Stimulated activated naive CD8-positive, alpha-beta T cell treated with anti-CD3 and anti-CD28 coated beads, Interleukin-15, amount 100 ng/mL, for 72 hours (primary cell): ENCODE measurements at places on chromosomes 11 and 22.

GRCh38 chr11:83760932-83761331 is 474.8 kb upstream of the CCDC90B start:
- DNase-seq: no peak

- DNase-seq: no peak
Measured at GRCh38 chr11:106202935-106203620, 125.6 kb downstream of the AASDHPPT start.

- DNase-seq: no peak
Measured at GRCh38 chr11:109729761-109730160, 307.8 kb downstream of the C11orf87 start.

DNA sequence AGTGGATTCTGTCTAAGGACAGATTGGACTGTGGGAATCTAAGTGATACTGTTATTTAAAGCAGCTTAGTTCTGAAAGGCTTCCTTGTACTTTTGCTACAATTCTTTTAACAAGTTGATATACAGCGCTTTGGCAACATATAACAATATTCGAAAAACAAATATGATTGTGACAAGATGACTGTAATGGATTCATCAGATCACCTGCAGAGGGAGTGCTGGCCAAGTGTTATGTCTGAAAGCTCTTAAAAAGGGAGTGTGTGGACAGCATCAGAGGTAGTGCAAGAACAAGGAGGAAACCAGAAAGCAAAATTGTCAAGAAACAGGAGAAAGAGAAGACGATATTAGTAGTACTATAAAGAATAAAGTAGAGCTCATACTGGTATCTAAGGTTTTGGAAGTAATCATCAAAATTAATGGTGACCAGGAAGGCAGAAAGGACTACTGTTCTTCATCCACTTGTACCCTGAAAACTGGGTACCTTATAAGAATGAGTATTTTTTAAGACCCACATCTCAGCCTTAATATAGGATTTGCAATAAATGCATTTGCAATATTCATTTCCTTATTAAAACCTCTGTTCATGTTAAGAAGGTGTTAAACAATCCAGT is 1112.0 kb upstream of the CCDC90B start:
- no peak for DNase-seq

DNA sequence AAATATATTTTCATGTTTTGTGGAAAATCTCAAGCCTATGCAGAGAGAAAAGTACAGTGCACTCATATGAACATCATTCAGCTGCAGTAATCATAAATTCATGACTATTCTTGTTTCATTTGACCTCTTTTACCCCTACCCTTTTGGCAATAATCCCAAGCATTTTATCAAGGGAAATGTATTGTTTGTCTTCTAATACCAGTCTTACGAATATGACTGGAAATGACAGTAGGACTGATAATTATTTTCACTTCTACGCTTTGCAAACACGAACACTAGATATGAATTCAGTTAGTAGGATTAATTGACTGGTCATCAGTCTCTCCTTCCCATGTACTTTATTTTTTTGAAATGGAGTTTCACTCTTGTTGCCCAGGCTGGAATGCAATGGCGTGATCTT is 90.3 kb downstream of the MTMR3 start:
- no peak for DNase-seq

DNA sequence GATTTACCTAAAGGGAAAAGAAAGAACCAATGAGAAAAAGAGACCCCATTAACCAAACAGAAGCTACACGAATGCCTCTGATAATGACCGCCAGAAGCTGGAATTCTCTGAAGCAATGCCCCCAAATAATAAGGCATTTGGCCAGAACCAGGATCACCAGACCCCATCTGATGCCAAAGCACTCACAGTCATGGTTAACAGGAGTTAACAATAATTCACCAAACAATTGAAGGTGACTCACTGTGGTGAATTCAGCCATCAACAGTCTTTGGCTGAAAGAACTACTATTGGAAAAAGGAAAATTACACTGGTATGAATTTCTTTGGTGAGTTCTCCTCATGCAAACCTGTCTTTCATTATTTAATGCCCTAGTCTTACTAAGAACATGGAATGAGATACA is 21.9 kb upstream of the NFRKB start:
- no peak for DNase-seq

DNA sequence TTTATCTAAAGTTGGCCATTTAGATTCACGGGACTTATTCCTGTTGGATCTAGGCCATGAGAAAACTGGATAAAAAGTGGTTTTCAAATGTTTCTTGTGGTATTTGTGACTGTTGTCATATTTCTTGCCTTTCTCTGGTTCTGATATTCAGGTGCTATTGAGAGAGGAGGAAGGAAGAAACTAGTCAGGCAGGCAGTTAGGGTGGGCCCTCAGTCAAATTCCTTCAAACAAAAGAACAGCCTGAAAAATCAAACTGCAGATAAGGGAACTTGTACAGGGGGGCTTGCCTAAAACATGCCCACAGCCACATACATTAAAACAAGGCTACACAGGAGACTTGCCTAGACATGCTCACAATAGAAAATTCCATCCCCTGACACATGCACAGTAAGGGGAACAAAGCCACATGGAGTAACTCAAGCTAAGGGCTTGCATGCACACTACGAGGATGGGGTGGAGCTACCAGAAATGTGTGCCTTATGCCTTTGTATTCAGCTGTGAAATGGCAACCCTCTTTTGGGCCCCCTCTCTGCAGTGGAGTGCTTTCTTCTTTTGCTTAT is 18.2 kb downstream of the NCR3LG1 start:
- no peak for DNase-seq

DNA sequence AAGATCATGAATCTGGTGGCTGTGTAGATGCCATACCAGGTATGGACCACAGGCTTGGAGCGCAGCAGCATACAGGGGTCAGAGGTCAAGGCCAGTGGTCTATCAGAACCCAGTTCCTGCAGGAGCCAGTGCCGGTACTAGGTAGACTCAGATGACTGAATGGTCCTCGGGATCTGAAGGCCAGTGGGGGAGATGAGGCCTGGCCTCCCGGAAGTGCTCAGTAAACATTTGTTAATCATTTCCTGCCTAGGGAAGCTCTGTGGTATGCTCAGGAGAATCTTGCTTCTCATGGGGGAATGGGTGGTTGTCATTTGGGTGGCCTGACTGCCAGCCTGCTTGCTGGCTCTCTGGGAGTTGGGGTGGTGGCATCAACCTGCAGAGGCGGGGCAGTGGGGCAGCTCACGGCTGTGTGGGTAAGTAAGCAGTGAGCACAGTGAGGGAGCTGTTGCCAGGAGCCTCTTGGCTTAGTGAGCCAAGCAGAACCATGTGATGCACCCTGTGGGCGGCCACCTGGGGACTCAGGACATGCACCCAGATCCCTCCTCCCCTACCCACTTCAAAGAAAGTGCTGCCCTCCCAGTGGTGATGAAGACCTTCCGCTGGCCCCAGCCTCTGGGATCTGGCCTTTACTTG is 33.0 kb downstream of the PTPRJ start:
- peak; percentile 68 for DNase-seq

GRCh38 chr11:128841461-128842072 is 25.5 kb downstream of the KCNJ1 start:
- DNase-seq: no peak

- DNase-seq: no peak
Measured at GRCh38 chr11:56911312-56911711, 77.4 kb upstream of the OR5AK2 start.

- DNase-seq: no peak
Measured at GRCh38 chr11:133162227-133162626, 370.1 kb downstream of the OPCML start.

GRCh38 chr22:50186761-50187523 is 1.2 kb downstream of the TRABD start:
- DNase-seq: peak; percentile 17

DNA sequence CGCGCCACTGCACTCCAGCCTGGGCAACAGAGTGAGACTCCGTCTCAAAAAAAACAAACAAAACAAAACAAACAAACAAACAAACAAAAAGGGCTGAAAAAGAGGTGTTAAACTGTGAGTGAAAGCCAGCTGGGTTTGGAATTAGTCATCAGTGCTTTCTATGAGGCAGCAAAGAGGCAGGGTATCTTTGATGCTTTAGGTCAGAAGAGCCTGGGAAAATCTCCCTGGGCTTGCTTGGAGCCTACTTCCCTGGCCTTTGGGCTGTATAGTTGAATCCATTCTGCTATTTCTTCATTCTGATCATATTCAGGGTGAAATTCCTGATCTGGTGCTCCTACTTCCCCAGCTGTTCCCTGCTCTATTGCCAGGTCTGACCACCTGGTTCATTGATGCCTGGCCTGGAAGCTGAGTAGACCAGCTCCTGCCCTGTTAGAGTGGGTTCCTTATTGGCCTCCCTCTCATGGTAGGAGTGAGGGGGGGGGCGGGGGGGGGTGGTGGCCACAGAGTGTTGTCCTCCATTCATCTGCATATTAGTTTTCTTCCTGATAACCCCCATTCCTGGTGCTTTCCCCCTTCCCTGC is 65.6 kb downstream of the INSC start:
- no peak for DNase-seq

- no peak for DNase-seq
Measured at GRCh38 chr11:8704136-8704535, 21.5 kb downstream of the RPL27A start.

- no peak for DNase-seq
Measured at GRCh38 chr22:19174106-19175025, 4.2 kb downstream of the SLC25A1 start.

DNA sequence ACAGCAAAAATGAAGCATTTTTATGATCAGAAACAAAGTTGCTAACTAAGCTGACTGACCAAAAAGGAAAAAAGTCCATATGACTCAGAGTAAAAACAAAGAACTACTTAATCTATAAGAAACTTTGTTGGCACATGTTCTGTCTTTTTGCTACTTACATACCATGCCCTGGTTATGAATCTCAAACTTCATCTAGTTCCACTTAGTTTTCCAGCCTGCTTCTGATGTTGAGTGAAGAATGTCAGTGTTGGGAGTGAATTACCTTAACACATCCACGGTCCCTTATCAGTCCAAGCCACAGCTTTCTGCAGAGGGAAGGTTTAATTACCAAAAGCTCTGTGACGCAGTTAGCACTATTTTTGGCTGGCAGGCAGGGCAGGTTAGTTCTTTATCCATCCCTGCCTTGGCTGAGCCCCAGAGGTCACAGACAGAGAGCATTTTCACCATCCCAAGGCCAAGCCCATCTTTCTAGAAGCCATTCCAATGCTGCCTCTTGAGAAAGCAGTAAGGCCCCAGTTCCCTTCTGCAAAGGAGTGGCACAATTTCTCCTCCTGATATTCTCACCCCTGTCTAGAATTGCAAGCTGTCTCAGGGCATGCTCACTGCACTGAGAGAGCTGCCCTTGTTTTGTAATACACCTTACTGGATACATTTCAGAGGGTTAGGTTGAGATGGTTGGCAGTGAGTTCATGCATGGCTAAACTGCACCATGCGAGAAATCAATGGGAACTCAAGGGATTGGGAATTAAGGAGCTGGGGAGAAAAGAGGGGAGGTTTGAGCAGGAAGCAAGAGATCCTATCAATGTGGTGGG is 67.1 kb downstream of the SLC1A2 start:
- DNase-seq: no peak

DNA sequence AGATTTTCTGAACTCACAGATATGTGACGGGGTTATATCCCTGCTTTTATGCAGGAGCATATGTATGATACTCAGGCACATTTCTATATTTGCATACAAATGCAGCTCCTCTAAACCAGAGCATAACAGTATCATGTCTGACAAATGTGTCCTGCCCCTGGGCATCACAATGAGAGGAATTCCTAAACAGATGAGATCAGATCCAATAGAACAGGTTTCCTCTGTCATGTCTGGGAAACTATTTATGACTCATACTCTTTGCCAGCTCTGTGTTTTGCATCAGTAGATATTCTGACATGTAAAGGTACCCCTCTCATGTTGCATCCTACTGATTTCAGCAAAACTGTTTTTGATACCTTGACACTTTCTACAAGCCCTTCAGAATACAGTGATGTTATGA is 29.4 kb downstream of the SYT9 start:
- no peak for DNase-seq

GRCh38 chr11:23759489-23759888 is 737.4 kb upstream of the LUZP2 start:
- DNase-seq: no peak

GRCh38 chr11:96062134-96062533 is 138.2 kb upstream of the MTMR2 start:
- peak; percentile 55 for DNase-seq

- no peak for DNase-seq
Measured at GRCh38 chr11:133905677-133906156, 51.1 kb downstream of the IGSF9B start.

GRCh38 chr11:8913961-8914660 is 3.1 kb downstream of the AKIP1 start:
- peak; percentile 58 for DNase-seq

DNA sequence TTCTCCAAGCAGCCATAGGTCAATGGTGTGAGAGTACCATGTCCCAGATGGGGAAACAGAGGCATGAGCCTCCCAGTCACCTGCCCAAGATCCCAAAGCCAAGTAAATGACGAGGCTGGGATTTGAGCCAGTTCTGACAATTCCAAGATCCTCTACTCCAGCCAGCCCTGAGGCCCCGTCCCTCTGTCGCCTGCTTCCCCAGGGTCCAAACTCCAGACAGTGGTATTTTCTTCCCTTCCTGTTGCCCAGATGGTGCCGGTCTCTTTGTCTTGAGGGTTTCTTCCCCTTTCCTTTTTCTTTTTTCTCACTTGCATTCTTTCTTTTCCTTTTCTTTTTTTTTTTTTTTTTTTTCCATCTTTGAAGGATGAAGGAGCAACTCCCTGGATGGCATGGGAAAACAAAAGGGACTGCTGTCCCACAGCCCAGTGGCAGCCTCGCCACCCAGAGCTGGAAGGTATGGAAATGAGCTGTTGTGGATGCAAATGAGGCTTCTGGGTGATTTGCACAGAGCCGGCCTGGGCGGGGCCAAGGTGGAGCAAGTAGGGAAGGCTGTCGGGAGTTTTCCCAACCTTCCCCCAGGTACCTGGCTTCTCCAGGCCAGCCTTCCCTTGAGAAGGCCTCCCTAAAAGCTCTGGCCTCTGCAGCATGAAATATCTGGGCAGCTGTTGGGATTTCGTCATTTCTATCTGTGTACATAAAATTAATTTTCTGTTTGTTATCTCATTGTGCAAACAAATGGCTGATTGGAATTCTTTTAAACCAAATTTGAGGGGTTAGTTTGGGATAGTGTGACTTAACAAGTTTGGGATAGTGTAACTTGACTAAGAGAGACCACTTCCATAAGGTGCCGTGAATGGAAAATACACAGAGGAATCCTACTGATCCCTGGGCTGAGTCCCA is 146.8 kb downstream of the MN1 start:
- no peak for DNase-seq

DNA sequence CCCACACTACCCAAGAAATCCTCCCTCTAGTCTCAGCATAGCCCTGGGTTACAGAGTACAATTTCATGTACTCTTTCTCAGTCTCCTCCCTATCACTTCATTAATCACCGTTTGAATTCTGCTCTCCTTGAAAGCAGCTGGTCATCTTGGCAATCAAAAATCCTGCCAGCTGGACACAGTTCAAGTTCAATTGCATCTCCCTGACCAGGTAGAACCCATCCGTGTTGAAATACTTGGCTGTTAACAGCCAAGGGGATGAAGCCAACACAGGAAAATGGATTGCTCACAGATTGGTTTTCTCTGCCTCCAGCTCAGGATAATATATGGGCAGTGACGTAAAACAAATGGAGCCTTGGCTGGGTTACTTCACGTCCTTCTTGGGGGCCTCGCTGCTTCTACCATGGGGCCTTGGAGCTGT is 55.1 kb upstream of the GRK3 start:
- no peak for DNase-seq

GRCh38 chr11:61733120-61733978 is 19.1 kb upstream of the MYRF start:
- peak; percentile 83 for DNase-seq

- no peak for DNase-seq
Measured at GRCh38 chr11:88315981-88316441, 21.5 kb downstream of the CTSC start.

GRCh38 chr11:36156161-36156816 is 132.9 kb downstream of the COMMD9 start:
- DNase-seq: no peak
